ENCODE measurements at places on chromosomes 12 and 14.

GRCh38 chr12:106287364-106287763 is 15.2 kb upstream of the TCP11L2 start:
- no peak for DNase-seq

DNA sequence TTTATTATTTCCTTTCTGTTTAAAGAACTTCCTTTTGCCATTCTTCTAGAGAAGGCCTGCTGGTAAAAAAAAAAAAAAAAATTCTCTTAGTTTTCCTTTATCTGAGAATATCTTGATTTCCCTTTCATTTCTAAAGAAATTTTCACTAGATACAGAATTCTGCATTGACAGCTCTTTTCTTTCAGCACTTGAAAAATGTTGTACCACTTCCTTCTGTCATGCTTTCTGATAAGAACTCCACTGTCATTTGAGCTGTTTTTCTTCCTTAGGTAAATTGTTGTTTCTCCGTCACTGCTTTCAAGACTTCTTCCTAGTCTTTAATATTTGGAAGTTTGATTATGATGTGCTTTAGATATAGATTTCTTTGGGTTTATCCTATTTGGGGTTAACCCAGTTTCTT is 113.6 kb upstream of the BTG1 start:
- no peak for DNase-seq

GRCh38 chr14:87461704-87462103 is 531.3 kb downstream of the GALC start:
- DNase-seq, result peak; percentile 23

- no peak for DNase-seq
Measured at GRCh38 chr12:99128246-99128802, 483.2 kb downstream of the APAF1 start.

DNA sequence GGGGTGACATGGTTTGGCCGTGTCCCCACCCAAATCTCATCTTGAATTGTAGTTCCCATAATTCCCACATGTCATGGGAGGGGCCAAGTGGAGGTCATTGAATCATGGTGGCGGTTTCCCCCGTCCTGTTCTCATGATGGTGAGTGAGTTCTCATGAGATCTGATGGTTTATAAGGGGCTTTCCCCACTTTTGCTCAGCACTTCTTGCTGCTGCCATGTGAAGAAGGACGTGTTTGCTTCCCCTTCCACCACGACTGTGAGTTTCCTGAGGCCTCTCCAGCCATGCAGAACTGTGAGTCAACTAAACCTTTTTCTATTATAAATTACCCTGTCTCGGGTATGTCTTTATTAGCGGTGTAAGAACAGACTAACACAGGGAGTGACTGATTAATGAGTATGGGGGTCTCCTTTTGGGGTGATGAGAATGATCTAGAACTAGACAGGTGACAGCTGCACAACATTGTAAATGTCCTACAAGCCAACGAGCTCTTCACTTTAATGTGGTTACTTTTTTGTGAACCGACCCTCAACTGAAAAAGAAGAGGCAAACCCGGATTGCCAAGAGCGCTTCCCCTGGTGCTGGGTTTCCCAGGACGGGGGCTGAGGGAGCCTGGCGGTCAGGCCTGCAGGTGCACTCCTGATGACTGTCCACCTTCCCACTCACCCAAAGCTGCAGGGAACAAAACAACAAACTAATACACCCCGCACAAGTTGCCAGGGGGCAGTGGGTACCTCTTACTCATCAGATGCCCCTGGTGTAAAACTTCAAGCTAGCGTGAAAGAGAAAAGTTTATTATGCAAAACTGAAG is 90.1 kb downstream of the NCOR2 start:
- DNase-seq, result no peak

GRCh38 chr12:19712041-19712440 is 272.7 kb downstream of the AEBP2 start:
- no peak for DNase-seq

- no peak for DNase-seq
Measured at GRCh38 chr14:27243365-27243764, 645.5 kb upstream of the NOVA1 start.

DNA sequence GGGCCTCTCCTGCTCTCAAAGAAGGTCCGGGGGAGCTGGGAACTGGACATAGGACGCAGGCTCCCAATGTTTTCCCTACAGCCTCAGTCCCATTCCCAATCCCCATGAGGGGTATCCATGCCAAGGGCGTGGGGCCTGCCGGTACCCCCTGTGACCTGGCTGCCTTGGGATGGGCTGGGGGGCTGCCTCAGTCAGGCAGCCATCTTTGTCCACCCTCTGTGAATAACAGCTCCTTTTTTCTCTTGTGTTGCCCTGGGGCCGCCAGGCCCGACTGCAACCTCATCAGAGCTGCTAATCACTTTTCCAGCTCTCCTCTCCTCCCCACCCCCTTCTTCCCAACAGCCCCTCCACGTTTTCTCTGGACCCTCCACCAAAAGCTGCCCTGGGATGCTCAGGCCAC is 11.2 kb downstream of the FIGNL2 start:
- DNase-seq, result no peak

DNA sequence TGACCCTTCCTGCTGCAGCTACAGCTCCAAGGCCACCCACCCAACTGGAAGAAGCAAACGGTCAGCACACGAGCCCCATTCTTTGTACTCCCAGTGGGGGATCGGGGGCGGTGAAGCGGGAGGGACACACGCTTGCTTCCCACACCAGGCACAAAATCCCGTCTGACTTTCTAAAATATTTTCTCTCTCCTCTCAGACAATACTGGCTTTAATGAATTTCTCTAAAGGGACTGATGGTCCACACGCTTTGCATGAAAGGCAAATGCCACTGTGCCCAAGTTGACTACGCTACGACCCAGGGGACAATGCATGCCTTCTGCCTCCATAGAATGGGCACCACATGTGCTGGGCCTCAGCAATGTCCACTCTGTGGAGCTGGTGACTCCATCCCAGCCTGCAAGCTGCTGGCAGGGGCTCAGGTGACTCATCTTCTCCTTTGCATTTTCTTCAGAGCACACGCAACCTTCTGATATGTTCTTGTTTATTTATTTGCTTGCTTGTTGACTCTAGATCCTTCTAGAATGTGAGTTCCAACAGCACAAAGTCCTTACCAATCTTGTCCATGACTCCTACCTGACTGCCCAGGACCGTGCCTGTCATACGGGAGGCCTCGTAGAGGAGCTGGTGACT is 15.6 kb downstream of the SYNE3 start:
- no peak for DNase-seq

- DNase-seq, result no peak
Measured at GRCh38 chr12:90299121-90299520, 590.5 kb upstream of the ATP2B1 start.

DNA sequence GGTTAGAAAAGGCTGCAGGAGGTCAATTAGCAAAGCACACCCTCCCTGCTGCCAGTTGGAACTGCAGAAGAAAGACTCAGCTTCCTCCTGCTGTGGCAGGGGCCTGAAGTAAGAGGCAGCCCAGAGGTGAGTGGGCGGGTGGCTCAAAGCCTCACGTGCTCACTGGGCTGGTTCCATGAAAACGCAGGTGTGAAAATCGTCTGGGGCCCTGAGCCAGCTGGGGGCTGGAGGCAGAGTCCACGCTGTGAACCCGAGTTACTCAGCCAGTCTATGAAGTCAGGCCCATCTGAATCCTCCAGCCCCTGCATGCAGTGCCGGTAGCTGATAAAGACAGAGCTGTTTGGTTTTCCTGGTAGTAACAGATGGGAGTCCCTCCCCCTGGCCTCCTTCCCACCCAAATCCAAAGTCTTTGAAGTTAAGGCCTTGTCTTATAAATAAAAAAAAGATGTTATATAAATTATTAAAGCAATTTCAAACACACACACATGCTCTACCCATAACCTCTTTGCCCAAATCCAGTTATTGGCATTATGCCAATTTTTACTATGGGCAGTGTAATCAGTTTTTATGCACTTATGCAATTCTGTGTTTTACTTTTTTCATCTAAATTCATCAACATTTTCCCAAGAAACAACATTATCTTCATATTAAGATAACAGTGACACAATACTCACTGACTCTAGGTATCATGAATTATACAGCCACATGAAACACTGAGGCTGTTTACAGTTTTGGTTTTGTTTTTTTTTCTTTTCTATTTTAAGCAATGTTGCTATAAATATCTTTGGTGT is 57.9 kb upstream of the PNMA1 start:
- no peak for DNase-seq

GRCh38 chr14:86654558-86655184 is 1124.7 kb downstream of the FLRT2 start:
- DNase-seq, result peak; percentile 75

DNA sequence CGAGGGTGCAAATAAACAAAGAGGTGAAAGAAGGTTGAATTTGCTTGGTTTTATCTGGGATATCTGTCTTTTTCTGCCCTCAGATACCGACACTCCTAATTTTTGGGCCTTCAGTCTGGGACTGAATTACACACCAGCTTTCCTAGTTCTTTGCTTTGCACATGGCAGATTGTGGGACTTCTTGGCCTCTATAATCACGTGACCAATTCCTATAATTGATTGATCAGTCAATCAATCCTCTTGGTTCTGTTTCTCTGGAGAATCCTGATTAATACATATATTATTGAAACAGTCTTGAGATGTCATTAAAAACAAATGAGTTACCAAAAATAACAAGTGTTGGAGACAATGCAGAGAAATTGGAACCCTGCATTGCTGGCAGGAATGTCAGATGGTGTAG is 62.7 kb downstream of the SUDS3 start:
- no peak for DNase-seq

DNA sequence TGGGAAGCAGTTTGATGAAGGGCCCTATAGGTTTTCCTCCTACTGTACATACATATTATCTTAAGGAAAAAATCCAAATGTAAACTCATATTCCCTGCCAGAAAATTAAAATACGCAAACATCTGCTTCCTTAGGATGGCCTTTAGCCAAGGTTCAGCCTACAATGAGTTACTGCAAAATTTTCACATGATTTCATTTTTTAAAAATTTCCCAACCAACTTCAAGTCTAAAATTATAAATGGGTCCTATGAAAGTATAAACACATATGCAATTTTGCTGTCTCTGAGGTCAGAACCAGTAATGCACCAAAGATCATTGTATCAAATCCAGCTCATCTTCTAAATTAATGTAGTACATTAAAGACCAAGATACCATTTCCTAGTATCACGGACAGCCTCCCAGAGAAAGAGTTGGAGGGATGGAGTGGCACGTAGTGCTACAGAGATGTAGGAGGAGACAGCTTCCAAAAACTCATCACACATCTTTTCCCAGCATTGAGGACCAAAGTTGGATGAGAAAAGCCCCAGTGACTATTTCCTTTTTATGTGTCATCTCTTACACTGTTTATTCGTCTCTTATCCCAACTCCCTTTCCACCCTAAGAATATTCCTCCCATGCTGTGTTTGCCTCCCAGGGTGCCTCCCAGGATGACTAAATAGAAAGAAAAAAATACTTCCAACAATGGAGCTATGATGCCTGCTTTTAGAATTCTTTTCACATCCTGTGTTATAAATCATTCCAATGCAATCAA is 92.3 kb upstream of the SLCO1C1 start:
- DNase-seq, result no peak

GRCh38 chr12:123948796-123949769 is 23.5 kb downstream of the CCDC92 start:
- no peak for DNase-seq

DNA sequence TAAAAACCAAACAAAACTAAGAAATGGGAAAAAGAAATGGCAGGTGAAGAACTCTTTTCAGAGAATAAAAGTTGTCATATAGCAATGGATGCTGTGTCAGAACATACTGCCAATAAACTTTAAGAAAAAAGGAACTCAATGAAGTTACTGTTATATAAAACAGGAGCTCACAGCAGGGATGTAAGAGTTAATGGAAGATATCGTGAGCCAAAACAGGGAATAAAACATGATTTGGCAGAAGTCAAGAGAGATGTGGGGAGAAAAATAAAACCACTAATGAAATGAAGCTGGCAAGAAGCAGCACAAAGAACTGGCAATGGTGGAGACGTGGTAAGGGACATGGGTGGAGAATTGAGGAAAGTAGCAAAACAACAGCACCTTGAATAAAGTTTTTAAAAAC is 61.0 kb downstream of the TAOK3 start:
- no peak for DNase-seq

- DNase-seq, result no peak
Measured at GRCh38 chr12:5777451-5777850, 167.6 kb downstream of the ANO2 start.

DNA sequence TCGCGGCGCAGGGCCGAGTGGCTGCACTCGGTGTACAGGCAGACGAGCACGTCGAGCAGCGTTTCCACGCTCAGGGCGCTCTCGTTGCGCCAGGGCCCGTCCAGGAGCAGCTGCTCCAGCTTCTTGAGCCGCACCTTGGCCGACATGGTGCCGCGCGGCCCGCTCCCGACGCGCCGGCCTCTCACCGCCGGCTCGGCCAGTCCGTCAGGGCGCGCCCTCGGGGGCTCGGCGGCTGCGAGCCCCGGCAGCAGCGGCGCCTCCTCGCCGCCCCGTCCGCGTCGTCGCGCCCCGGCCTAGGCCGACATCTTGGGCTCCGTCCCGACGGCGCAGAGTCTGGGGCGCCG is 349 bp downstream of the CDC42BPB start:
- no peak for DNase-seq

DNA sequence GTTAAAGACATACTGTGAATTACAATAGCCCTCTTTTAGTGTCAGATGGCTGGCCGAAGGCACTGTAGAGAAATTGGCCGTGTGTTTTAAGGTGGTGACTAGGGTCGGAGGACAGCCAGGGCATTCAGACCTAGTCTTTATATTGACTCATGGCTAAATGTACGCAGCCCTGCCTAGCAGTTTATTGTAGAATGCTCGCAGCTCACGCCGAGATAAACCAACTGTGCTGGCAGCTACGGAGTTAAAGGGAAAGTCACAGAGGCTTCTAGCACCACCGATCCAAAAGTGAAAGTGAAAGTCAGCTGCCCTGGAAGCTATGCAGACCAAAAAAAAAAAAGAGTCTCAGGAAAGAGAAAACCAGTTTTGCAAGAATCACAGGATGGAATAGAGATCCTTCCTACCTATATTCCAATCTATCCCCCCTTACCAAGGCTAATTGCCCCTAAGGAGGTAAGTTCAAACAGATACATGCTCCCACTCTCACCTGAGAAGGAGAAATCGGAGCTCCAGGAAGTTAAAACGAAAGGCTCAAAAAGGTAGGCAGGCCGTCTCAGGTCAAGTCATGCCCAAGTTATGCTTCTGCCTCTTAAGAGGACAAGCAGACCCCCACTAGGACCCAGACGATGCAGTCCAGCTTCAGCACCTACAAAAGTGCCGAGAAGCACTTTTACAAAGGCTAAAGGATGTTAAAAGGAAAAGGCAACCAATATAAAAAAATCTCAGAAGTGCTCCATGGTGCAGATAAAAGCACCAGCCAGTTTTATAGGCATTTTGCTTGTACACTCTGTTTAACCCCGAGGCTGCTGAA is 24.8 kb downstream of the KLRK1 start:
- DNase-seq, result no peak

GRCh38 chr12:120413901-120414695 is 23.8 kb upstream of the COX6A1 start:
- DNase-seq, result peak; percentile 67

- no peak for DNase-seq
Measured at GRCh38 chr14:59305836-59306555, 117.5 kb downstream of the DAAM1 start.

All from nephron progenitor cell (in vitro differentiated cells).